NCI-H1436 (cell line): ENCODE measurements at places on chromosomes 1 and 21.

GRCh38 chr1:167663002-167663772, 33.2 kb downstream of the RCSD1 start:
- DNase-seq: no peak

- no peak for DNase-seq
Observed at GRCh38 chr21:46066591-46067331, 31.2 kb upstream of the COL6A2 start.

GRCh38 chr21:41784456-41785102, 17.7 kb upstream of the RIPK4 start:
- DNase-seq: no peak

- DNase-seq: no peak
Observed at GRCh38 chr1:244150665-244151064, 99.6 kb downstream of the ZBTB18 start.

DNA sequence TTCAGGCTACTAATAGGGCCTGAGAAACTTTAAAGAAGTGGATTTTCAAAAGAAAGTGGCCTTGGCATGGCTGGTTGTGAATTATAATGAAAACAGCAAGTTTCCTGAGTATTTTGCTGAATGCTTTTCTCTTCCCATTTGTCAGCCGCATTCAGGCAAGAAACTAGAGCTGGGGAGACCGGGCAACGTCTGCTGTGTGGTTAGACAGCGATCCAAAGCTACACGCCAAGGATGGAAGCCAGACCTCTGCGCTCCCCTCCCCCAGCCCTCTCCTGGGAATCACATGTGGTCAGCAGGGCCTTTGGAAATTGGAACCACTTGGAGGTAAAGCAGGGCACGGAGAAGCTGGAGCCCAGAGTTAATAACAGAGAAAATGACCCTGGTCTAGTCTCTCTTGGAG, 114.1 kb upstream of the CD34 start:
- no peak for DNase-seq

GRCh38 chr1:115461526-115461925, 123.5 kb upstream of the NGF start:
- DNase-seq: no peak

DNA sequence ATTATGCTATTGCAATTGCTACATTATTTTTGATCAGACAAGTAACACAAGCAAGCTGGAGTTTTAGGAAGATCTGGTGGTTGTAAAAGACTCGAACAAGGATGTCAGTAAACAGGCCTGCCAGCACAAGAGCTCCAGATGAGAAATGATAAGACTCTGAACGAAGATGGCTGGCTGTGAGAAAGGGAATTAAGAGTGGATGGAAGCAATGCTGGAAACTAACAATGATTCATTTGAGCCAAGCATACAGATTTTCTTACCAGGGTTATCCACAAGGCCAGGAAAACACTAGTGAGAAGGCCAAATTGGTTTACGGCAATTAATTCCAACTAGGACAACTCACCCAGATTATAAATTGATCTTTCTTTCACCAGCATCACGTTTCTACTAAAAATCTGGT, 54.2 kb downstream of the NRIP1 start:
- no peak for DNase-seq

DNA sequence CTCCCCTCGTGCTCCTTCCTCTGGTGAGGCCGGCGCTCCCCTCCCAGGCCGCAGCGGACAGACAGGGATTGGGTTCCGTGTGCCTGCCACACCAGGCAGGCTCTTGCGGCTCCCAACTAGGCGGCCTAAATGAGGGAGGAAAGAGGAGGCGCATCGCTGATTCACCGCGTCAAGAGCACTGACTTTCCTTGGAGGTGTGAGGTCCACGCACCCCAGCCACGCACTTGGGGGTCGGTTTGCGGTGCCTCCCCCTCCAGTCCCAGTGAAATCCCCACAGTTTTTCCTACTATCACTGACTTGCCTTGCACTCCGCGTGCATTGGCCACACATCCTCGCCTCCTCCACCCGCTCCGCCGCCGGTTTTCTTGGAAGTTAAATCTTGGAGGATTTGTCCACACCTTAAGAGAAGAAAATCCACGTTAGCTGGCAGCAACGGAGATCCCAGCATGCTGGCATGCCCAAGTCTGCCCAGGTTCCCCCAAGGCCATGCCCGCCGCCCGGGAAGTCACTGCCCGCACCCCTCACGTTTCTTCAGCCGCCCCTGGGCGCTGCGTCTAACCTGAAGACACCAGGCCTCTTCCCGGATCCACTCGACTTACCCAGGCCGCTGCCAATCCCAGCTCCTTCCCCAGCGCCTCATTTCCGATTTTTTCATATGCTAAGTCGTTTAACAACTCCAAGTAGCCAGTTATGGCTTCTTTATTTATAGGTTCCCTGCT, 1.1 kb upstream of the FOXD3 start:
- no peak for DNase-seq
